ENCODE measurements at places on chromosomes 7 and 10.

GRCh38 chr7:1514995-1515401, 10.8 kb upstream of the INTS1 start:
- no peak for DNase-seq

- DNase-seq = no peak
Observed at GRCh38 chr10:17790651-17791050, 18.5 kb upstream of the MRC1 start.

GRCh38 chr7:16794986-16795385, 9.8 kb downstream of the AGR2 start:
- no peak for DNase-seq

DNA sequence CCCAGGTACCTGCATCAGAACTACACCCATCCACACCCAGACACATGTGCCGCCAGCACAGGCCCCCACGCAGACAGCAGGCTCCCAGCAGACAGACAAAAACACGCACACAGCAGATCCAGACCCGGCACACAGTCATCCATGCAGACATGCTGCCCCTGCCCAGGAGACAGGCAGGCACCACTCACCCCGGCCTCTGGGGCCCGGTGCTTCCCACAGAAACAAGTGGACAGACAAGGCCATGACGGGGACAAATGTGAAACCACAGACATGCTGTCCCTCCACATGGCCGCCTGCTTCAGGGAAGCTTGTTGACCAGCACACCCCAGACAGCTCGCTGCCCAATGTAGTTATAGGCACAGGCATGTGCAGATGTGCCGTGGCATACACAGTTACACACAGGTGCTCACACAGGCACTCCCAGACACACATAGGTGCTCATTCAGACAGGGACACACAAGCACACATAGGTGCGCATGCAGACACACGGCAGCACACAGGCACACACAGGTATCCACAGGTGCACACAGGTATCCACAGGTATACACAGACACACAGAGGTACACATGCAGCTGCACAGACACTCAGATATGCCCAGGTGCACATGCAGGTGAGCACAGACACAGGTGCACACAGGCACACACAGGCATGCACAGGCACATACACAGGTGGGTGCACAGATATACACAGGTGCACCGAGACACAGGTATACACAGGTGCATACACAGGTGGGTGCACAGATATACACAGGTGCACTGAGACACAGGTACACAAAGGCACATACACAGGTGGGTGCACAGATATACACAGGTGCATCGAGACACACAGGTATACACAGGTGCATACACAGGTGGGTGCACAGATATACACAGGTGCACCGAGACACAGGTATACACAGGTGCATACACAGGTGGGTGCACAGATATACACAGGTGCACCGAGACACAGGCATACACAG, 10.5 kb upstream of the SCART1 start:
- no peak for DNase-seq

- no peak for DNase-seq
Observed at GRCh38 chr7:73397521-73398281, 35.9 kb upstream of the FZD9 start.

DNA sequence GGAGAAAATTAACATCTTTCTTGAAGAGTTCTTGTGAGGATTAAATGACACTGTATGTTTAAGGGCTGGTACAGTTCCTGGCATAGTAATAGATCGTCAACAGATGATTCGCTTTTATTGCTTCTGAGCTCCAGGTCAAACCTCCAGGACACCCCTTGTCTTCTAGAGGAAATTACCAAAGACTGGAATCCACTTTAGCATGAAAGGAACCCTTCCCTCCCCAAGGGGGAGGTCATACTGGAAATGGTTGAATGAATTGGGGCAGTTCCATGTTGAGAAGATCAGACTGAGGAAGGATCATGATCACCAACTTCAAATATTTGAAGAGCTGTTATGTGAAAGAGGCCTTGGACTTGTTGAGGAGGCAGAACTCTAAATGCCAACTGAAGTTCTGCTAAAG, 8.9 kb downstream of the NFE2L3 start:
- no peak for DNase-seq

- DNase-seq = peak; percentile 45
Observed at GRCh38 chr7:106959753-106960152, 84.8 kb upstream of the PRKAR2B start.

DNA sequence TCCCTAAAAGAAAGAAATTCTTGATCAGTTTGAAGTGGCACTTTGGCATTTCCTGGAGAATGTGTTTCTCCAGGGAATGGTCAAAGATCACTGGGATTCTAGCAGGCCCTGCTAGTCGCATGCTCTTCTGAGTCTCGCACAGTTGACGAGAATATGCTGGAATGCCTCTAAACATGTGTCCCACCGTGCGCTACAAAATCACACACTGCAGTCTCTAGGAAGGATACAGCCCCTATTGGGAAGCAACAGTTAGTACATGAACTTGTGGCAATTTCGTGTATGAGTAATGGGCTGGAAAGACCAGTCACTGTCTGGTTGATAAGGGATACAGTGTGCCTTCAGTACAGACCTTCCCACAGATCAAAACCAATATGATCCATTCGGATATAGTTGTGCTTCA, 257.9 kb downstream of the PRPF18 start:
- DNase-seq = no peak

DNA sequence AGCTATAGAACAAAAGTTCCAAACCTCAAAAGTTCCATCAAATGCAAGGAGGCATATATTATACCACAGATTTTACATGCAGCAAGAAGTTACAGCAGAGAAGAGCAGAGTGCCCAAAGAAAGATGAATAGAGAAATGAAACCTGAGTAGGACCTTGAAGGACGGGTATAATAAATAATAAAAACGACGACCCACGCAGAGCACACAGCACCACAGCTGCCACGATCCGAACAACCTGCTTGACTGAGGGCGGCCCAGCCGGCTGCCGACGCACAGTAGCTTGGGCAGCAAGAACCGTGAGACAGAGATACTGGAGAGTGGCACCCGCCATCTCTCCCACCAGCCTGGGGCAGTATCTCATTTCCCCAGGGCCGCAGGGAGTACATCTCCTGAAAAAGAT, 79.0 kb downstream of the HIPK2 start:
- no peak for DNase-seq

- no peak for DNase-seq
Observed at GRCh38 chr10:129855836-129856563, 108.1 kb downstream of the EBF3 start.

GRCh38 chr10:114767101-114767985, 54.2 kb upstream of the FHIP2A start:
- DNase-seq = peak; percentile 8

DNA sequence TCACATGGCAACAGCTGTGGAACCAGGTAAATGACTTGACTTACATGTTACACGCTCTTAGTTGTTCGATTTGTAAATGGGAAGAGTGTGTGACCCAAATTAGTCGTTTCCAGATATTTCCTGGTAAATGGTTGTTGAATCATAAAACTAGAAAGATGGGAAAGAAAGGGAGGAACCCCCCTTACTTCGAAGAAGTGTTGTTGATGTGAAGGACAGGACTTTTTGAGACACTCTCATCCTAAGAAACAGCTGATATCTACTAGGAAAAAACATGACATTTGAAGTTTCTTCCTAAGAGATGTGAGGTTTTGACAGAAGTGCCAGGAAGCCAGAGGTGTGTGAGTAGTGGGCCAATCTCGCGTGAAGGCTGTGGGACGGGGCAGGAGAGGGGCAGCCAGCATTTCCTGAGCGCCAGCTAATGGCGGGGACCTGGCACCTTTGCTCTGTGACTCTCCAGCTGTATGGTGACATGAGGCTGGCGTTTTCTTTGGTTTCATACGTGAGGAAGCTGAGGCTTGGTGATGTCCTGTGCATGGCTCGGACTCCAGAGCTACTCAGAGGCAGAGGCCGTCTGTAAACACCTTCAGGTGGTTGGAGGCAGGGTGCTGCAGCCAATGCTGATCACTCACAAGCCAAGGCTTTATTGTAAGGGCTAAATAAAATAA, 53.7 kb downstream of the IKZF1 start:
- no peak for DNase-seq

- peak; percentile 34 for DNase-seq
Observed at GRCh38 chr10:63628526-63629362, 107.5 kb downstream of the REEP3 start.

DNA sequence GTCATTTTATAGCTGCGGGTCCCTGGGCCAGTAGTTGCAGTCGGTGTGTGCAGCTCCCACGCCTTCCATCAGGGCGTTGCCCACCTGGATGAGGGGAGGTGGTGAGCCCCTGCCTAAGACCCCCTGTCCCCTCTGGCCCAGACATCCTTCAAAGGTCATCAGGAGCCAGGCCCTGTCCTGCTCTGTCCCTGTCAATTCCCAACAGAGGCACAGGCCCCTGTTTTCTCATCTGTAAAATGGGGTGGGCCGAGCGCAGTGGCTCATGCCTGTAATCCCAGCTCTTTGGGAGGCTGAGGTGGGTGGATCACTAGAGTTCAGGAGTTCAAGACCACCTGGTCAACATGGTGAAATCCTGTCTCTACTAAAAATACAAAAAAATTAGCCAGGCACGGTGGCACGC, 128.5 kb upstream of the TNRC18 start:
- no peak for DNase-seq

Measured in endothelial cell (in vitro differentiated cells).